Daoy (cell line): ENCODE measurements at places on chromosomes 6 and 20. TPM values are rescaled to one million over a fixed set of nuclear protein-coding genes. Genes with fewer than 3 reads are reported as not detected.

The RBM24 gene
- 7.9 and 12.5 TPM in 2 replicates for total RNA-seq

The EYS gene
- total RNA-seq: not detected in 2 replicates

The TCP11 gene
- 0.06 TPM in 1 of 2 replicates, not detected in the other for total RNA-seq

The BPIFB4 gene
- not detected in 2 replicates for total RNA-seq

The SLC35F1 gene
- total RNA-seq: 0.17 and 0.77 TPM in 2 replicates

The KIFC1 gene
- total RNA-seq: 122 and 148 TPM in 2 replicates

The TRIM31 gene
- total RNA-seq: 0.11 TPM in 1 of 2 replicates, not detected in the other

The TRIM40 gene
- not detected in 2 replicates for total RNA-seq

The XKR7 gene
- under 0.01 and 0.12 TPM in 2 replicates for total RNA-seq

The PANK2 gene
- total RNA-seq: 62.3 and 69.2 TPM in 2 replicates

The TRAPPC3L gene
- not detected in 2 replicates for total RNA-seq

The LRRC1 gene
- 12.2 and 13.1 TPM in 2 replicates for total RNA-seq

The DACT2 gene
- not detected in 2 replicates for total RNA-seq

The ASIP gene
- total RNA-seq: not detected in 2 replicates

The DNAH8 gene
- total RNA-seq: under 0.01 TPM in 1 of 2 replicates, not detected in the other

The SLC26A8 gene
- total RNA-seq: not detected in 2 replicates

The SYCP2 gene
- total RNA-seq: 1.7 TPM in 1 of 2 replicates, not detected in the other

The CPXM1 gene
- 2.0 and 2.7 TPM in 2 replicates for total RNA-seq

The DSP gene
- total RNA-seq: 62.7 and 67.4 TPM in 2 replicates

The CFB gene
- total RNA-seq: 0.18 and 0.86 TPM in 2 replicates

The MAS1 gene
- not detected in 2 replicates for total RNA-seq

The PAX1 gene
- under 0.01 and 0.12 TPM in 2 replicates for total RNA-seq

The CEP85L gene
- 4.7 and 7.0 TPM in 2 replicates for total RNA-seq

The FGD2 gene
- not detected in 2 replicates for total RNA-seq

The SLA2 gene
- total RNA-seq: not detected in 2 replicates

The VGLL2 gene
- total RNA-seq: not detected in 2 replicates

The CD24 gene
- total RNA-seq: 193 and 230 TPM in 2 replicates

The OPRM1 gene
- total RNA-seq: not detected in 2 replicates

The RNGTT gene
- 30.8 and 43.9 TPM in 2 replicates for total RNA-seq

The GTF3C6 gene
- total RNA-seq: 167 and 170 TPM in 2 replicates

The ECT2L gene
- total RNA-seq: not detected in 2 replicates

The FAM83C gene
- total RNA-seq: not detected in 2 replicates

The ENPP5 gene
- total RNA-seq: 1.3 and 2.5 TPM in 2 replicates
